Left ventricle myocardium superior (tissue), 1 donor: ENCODE measurements at places on chromosomes 7 and 10.

GRCh38 chr10:87865241-87865881, 1.9 kb downstream of the PTEN start:
- DNase-seq, result no peak

DNA sequence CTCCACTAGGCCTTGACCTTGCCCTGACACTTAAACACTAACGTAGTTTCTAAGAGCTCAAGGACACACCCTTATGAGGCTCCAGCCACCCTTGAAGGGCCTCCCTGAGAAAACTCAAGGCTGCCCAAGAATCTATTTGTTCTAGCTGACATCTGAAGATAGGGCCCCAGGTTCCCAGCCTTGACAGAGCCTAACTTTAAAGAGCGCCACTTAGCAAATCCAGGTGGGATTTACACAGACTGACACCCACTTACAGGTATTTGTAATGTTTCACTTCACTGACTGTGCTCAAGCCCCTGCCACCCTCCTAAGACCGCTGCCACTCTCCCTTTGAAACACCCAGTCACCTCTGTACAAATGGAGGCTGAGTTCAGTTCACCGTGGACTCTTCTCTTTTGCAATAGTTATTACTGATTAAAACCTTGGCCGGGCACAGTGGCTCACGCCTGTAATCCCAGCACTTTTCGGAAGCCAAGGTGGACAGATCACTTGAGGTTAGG, 90.4 kb downstream of the SVOPL start:
- no peak for DNase-seq

- DNase-seq, result peak; percentile 25
Measured at GRCh38 chr7:2010551-2011265, 222.0 kb downstream of the MAD1L1 start.

GRCh38 chr7:37683246-37684120, at the start of gene GPR141:
GPR141 (plus strand) TSS chr7:37683766; CDS start chr7:37740394, 56,628 bp downstream.
- DNase-seq, result no peak

GRCh38 chr7:47293884-47294555, 287.9 kb downstream of the TNS3 start:
- DNase-seq, result peak; percentile 68

DNA sequence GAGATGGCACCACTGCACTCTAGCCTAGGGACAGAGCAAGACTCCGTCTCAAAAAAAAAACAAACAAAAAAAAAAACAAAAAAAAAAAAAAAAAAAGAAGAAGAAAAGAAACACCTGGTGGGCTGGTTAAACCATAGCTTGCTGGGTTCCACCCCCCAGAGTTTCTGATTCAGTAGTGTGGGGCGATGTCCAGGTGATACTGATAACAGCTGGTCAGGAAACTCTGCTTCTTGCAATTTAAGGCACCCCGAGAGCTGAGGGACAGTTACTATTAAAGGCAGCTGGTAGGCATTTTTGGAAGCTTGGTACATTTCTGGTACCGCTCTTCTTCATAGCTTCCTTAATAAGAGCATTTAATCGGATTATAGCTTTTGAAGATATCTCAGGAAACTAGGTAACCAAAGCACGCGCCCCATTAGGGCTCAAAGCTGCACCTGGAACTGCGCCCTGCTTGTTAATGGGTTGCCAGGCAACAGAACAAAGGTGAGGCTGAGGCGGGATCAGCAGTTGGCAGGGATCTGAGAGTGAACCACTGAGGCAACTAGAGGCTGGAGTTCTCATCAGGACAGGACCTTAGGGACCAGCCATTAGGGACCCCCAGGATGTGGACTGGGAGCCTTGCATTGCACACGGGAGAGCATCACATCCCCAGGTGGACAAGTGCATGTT, 6.5 kb upstream of the SDK1 start:
- no peak for DNase-seq

DNA sequence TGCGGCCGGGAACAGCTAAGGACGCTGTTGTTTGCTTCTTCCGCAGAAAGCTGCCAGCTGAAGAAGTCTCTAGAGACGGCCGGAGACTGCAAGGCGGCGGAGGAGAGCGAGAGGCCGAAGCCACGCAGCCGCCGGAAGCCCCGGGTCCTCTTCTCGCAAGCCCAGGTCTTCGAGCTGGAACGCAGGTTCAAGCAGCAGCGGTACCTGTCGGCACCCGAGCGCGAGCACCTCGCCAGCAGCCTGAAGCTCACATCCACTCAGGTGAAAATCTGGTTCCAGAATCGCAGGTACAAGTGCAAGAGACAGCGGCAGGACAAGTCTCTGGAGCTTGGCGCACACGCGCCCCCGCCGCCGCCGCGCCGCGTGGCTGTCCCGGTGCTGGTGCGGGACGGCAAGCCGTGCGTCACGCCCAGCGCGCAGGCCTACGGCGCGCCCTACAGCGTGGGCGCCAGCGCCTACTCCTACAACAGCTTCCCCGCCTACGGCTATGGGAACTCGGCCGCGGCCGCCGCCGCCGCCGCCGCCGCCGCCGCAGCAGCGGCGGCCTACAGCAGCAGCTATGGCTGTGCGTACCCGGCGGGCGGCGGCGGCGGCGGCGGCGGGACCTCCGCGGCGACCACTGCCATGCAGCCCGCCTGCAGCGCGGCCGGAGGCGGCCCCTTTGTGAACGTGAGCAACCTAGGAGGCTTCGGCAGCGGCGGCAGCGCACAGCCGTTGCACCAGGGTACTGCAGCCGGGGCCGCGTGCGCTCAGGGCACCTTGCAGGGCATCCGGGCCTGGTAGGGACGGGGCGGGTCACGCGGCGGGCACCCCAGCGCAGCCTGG, 2.4 kb downstream of the NKX2-3 start:
- no peak for DNase-seq

GRCh38 chr7:110544194-110544593, 546.7 kb upstream of the LRRN3 start:
- DNase-seq, result no peak

- DNase-seq, result no peak
Measured at GRCh38 chr7:106356-106755, 86.0 kb upstream of the FAM20C start.

DNA sequence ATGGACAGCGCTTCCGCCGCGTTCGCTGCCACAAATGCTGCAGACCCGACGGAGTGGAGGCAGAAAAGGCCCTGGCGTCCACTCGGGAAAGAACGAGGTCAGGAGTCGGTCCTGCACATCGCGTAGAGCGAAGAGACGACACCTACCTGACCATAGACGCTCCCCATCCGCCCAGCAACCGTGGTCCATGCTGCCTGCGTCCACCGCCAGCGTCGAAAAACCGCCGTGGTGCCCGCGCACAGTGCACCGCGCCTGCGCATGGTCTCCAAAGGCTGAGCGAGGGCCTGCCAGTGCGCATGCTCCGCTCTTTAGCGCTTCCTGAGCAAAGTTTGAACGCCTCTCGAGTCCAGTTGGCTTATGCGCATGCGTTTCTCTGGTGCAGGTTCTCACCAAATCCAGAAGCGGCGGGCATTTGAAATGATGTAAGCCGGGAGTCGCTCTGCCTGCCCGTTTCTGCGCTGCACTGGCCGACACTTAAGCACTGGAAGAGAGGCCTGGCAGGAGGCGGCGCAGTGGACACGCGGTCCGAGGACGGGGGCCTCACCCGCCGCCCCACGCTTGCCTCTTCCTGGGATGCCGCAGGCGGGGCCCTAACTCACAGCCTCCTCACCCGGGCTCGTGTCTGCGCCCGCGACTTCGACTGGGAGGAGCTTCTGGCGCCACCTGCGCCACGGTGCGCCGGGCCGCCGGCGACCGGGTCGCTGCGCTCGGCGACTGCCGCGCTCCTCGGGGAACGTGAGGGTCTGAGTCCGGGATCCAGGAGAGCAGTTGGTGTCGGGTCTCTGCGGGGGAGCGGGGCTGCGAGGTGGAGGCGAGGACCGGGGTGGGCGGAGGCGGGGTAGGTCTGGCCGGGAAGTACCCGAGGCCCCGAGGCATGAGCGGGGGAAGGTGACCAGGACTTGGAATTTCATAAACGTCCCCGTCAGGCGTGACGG, at the start of gene FAM24B:
Gene FAM24B, minus strand, starts transcription at position 243 of the 935 bp plus-strand sequence. CDS start 29,066 bp downstream, outside the sequence.
- peak; percentile 93 for DNase-seq

DNA sequence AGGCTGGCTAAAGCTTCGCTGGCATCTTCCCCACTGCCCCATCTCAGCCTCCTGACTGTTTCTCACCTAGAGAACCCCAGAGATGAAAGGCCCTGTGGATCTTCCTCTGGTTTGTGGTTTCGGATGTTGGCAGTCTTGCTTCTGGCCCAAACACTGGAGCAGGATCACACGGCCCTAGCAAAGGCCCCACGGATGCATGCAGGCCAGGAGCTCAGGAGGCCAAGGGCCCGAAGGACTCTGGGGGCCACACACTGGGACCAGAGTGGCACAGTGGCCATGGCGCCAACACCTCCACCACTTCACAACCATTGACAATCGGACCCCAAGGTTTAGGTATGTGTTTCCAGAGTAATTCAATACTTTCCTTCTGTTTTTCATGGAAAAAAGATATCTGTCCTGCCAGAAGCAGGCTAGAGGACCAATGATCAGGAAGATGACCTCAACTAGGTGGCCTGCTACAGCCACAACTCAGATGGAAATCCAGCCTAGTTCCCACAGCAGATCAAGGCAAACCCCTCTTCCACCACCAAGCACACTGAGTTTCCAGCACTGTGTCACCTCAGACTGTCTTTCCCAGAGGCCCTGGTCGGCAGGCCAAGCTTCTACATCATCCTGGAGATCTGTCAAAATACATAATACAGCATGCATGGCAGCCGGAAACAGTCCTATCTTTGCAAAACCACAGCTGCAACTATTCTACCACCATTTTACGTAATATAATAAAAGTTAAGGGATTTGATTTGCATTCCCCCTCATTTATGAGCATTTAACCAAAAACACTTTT, 53.0 kb downstream of the CTBP2 start:
- DNase-seq, result no peak

DNA sequence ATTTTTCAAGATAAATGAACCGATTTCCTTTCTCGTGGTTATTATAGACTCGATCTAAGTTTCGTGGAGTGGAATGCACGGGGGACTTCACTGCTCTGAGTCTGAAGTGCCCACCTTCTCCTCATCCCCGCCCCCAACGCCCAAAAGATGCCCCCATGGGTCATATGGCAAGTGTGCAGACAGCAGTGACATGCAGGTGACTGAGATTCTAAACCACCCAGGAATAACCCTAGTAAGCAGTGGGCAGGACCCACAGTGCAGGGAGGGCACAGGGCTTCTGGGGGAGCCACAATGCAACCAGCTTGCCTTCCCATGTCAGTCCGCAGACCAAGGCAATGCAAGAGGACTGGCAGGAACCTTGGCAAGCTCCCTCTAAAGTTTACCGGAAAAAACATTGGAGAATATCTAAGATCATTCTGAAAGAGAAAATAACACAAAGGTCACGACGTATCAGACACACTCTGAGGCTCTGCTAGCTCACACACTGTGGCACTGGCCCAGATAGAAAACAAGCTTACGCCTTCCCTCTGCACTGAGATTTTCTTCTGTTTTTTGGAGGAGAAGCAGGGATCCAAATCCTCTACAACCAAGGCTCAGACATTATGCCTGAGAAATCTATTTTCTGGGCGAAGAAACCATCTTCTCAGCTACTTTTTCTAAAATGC, 239.6 kb downstream of the MAD1L1 start:
- DNase-seq, result no peak

DNA sequence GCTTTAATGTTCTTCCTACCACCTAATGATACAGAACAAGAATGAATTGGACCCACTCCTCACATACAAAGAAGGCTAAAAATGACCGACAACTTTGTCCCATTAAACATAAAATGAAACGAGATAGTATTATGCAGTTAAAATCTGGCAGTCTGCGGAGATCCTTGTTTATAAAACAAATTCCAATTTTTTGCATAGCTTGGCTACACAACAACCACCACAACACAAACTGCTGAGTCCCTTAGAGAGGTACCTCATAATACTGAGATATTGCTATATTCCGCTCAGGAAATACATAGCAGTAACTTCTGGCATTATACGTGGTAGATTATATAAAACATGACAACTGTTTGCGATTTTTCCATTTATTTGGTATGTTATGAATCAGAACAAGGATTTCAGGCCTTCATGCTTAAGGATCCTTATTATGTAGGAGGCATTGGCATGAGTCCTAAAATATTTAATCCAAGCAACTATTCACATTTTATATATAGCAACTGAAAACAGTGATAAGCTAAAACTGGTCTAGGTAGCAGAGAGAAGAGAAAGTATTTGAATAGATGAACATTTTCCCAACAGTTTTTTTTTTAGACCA, 96.0 kb downstream of the ANK3 start:
- no peak for DNase-seq

GRCh38 chr10:84493951-84494848, 165.8 kb downstream of the CCSER2 start:
- no peak for DNase-seq

DNA sequence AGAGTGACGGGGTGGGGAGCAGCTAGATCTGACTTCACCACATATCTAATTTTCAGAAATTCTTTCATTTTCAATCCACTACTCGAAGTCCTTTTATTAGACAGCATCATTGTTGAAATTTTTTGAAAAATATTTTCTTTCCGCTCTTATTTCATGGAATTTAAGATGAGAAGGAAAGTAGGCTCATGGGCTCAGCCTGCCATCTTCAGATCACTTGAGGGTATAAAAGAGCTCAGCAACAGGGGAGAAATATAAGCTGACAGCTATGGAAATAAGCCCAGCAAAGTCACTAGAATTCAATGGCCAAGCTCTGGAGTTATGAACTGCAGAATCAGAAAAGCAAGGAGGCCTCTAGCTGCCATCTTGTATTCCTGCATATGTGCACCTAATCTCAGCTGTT, 389.1 kb downstream of the XPNPEP1 start:
- DNase-seq, result no peak

DNA sequence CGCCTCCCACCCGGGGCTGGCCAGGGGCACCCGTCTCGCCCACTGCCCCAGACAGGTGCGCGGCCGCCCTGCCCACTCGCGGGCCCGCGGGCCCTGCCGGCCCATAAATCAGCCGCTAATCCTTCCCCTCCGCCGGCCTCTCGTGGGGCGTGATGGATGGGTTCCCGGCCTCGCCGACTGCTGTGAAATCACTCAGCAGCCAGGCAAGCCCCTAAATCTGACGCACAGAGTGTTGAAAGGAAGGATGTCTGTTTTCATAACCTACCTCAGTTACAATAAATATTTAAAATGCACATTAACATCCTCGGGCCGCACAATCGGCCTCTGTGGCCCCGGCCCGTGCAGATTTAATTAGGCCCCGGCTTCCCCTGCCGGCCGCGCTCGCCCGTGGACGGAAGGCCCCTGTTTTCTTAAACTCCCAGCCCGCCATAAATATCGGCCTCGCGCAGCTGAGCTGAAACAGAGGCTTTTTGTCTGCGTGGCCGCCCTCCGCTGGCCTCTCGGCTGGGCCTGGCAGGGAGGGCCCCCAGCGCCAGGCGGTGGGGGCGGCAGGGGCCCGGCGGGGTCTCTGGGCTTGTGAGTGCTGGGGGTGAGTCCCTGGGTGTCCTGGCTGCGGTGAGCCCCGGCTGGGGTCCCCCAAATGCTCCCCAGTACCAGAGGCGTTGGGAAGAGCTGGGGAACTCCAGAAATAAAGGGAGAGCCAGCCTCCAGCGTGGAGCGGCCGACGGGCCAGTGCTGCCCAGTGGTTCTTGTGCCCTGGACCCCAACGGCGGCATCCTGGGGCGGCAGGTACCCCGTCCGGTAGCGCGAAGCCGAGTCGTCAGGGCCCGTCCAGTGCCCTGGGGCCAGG, 90.7 kb downstream of the UNCX start:
- no peak for DNase-seq

GRCh38 chr10:11181978-11182377, 164.3 kb downstream of the CELF2 start:
- peak; percentile 76 for DNase-seq
